Stimulated activated CD4-positive, alpha-beta T cell treated with anti-CD3 and anti-CD28 coated beads, TNF-alpha, amount 100 ng/mL, for 24 hours (primary cell): ENCODE measurements at places on chromosomes 1 and 21.

DNA sequence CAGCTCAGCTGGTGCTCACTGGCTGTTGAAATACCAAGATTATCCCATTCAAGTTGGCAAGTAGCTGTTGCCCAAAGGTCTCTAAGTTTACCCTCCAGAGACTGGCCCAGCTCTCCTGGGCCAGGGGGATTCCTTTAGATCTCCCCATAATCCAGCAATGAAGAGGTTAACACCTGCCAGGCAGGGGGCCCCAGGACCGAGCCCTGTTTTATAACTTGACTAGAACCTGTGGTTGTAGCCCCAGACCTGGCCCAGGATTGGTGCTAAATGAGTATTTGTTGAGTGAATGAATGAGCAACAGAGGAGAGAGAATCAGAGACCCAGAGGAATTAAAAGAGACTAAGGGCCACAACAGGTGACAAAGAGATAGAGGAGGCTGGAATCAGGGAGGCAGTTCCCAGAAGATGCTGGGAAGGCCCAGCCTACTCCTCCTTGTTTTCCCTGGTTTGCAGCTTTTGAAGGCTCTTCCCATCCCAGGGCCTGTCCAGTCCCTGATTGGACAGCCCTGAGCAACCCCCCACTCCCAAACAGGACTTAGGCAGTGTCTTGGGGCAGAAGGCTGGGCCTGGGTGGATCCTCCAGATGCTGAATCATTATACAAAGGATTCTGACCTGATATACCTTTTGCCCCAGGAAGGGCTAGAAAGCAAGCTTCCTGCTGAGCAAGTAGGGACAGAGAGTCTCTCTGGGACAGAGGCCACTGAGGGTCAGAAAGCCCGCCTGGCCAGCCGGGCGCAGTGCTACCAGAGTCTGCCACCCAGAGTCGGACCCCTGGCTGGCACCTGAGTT is 2.4 kb upstream of the RHBG start:
- no peak for DNase-seq

DNA sequence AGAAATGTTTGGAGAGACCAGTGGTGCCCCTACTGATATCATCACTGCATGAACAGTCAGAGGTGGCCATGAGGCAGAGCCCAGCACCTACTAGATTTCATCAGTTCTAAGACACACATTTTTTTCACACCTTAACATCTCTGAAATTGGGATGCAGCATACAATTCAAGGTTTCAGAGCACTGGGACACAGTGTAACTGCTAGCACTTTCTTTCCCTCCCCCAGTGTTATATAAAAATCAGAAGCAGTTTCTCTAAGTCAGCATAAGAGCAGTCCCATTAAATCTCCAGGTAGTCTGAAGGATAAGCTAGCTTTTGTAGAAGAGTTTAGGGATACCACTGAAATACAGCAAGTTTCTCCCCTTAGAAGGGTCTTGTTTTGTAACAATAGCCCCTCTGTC is 10.0 kb upstream of the ANGPTL7 start:
- no peak for DNase-seq

DNA sequence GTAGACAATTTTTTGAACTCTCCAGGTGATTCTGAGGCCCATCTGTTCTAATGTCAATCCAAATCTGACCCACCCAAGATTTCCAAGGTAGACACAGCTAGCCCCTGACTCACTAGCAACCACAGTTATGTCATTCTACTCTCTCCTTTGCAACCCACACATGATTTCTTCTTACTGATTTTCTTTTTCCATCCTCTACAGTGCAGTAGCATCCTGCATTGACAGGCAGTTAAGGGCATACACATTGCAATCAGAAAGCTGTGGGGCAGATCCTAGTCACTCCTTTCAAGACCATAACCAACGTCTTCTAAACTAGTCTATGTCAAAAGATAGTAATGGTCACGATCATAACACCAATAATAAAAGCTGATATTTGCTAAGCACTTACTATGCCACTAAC is 54.2 kb downstream of the JAK1 start:
- no peak for DNase-seq

DNA sequence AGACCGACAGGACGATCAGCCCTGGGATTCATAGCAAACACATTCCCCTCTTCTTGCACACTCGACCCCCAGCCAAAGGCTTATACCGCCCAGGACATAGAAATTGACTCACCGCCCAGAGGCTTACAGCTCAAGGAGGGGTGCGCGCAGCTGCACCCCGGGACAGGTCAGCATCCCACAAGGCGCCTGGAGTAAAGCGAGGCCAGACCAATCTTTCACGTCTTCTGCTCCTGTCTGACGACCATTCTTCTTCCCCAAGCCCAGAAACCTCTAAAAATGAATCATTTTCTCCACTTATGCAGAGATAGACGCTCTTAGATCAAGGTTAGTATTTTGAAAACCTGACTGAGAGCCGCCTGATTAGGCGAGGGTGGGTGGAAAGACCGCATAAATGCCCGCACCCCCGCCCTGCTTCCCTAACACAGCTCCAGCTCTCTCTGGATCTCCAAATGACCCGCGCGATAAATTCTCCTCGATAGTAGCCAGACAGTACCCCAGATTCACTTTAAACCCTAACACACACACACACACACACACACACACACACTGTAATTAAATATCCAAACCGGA is 1.9 kb upstream of the LHX8 start:
- no peak for DNase-seq

DNA sequence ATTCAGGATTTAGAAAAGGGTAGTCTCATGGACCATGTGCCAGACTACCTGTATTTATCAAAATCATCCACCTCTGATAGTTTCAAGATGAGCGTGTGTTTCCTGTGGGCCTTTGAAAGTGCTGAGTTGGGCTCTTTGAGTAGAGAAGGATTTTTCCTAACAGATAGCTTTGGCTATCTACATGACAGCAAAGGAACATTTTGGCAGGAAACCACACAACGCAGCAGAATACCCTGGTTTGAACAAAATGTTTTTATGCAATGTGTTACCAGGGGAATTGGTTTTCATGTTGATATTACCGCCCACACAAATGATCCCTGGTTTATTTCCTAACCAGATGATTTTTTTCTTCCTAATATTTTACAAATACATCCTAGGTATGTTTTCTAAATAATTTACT is 431.4 kb downstream of the NEGR1 start:
- DNase-seq, result no peak
